ENCODE measurements at places on chromosomes 3 and 15.
A peak's percentile ranks its signal among the peaks of the same experiment; 100 is the strongest.

DNA sequence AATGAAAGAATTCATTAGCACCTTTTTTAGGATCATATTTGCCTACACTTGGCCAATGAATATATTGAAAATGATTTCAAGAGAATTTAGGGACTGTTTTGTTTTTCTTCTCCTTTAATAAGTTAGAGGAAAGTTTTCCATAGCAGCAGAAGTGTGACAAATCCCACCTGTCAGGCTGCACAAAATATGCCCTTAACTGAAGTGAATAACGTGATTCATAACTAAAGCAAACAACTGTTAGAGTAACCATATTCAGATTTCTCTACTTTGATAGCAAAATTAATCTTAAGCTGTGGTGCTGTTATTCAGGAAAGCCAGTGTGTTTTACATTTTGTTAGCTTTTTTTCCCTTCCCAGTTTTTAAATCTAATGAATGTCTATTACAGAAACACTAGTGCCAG, 121.4 kb downstream of the HCN4 start:
- no peak for DNase-seq

DNA sequence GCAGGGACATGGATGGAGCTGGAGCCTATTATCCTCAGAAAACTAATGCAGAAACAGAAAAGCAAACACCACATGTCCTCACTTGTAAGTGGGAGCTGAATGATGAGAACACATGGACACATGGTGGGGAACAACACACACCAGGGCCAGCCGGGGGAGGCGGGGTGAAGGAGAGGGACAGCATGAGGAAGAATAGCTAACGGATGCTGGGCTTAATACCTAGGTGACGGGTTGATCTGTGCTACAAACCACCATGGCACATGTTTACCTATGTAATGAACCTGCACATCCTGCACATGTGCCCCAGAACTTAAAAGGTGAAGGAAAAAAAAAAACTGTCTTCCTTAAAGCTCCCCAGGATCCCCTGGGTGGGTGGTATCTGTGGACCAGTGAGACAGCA, 87.1 kb downstream of the ADAMTS17 start:
- no peak for DNase-seq

GRCh38 chr15:81303244-81304225, 20.4 kb downstream of the STARD5 start:
- DNase-seq: peak; percentile 45

GRCh38 chr3:128521715-128522114, 28.7 kb upstream of the GATA2 start:
- peak; percentile 29 for DNase-seq

GRCh38 chr3:112734736-112735350, 93.9 kb upstream of the CCDC80 start:
- DNase-seq: peak; percentile 85

DNA sequence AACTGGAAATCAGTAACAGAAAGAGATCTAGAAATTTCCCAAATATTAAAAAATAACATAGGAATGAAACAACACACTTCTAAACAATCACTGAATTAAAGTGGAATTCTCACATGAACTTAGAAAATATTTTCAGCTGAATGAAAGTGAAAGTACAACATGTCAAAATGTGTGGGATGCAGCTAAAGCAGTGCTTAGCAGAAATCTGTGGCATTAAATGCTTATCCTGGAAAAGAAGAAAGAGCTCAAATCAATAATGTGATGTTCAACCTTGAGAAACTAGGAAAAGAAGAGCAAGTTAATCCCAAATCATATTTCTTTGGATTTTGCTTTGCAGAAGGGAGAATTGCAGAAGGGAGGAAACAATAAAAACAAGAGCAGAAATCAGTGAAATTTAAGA, 98.2 kb upstream of the NR2E3 start:
- no peak for DNase-seq

- DNase-seq: no peak
Observed at GRCh38 chr3:8352475-8352874, 149.1 kb upstream of the LMCD1 start.

DNA sequence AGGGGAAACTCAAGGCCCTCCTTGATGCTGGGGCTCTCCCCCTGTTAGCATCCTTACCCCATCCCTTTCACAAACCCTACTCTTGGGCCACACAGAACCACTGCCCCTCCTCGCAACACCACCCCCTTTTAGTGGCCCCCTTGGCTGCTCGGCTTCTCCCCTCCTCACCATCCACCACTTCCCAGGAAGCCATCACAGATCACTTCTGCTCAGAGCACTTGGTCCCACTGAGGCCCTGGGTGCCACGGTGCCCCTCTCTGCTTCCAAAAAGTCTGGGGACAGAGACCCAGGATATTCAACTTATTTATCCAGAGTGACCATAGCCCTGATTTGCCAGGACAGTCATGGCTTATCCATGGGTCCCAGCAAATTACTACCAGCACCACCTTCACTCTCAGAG, 2.4 kb downstream of the RHCG start:
- no peak for DNase-seq

GRCh38 chr3:194661374-194661773, 10.6 kb downstream of the LSG1 start:
- no peak for DNase-seq

DNA sequence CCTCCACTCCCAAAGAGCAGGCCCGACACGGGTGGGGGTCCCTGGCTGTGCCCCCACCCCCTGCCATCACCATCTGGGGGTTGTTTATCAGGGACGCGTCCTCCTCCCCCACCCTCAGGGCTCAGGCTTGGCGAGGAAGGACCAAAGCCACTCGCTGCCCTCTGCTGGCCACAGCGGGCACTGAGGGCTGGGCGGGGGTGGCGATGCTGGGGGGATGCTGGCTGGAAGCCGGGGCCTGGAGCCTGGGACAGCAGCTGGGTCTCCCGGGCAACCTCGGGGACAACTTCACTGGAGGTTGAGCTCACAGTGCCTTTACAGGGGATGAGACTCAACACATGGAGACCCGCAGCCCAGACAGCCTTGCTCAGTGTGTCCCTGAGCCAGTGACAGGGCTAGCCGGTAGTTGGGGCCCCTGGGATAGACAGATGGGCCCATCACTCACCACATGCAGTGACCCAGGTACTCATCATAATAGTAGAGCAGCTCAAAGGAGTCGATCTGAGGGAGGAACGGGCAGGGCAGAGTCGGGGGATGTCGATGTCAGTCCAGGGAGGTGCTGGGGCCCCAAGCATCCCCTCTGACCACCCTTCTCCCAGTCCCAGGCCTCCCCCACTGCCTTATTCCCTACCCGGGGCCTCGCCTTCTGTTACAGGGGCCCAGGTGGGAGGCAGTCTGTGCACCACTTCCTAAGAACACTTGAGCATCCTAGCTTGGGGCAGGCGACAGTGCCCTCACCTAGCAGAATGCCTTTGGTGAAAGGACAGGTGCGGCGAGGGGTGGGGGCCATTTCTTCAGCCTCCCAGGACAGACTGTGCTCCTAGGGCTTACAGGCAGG, 5.9 kb upstream of the CALML4 start:
- DNase-seq: peak; percentile 63

GRCh38 chr3:3589715-3590130, 209.5 kb upstream of the LRRN1 start:
- DNase-seq: peak; percentile 95

GRCh38 chr15:59701880-59702279, 12.8 kb upstream of the BNIP2 start:
- no peak for DNase-seq

DNA sequence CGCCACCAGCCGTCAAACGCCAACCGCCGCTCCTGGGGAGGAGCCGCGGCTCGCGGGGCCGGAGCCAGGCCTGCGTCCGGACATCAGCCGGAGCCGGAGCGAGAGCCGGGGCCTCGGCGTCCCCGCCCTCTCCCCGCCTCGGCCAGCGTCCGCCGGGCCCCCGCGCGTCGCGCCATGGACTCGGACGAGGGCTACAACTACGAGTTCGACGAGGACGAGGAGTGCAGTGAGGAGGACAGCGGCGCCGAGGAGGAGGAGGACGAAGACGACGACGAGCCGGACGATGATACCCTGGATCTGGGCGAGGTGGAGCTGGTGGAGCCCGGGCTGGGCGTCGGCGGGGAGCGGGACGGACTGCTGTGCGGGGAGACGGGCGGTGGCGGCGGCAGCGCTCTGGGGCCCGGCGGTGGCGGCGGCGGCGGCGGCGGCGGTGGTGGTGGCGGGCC, 359 bp downstream of the ARIH1 start:
- DNase-seq: no peak

- DNase-seq: no peak
Observed at GRCh38 chr3:160546727-160547126, 18.6 kb downstream of the KPNA4 start.

DNA sequence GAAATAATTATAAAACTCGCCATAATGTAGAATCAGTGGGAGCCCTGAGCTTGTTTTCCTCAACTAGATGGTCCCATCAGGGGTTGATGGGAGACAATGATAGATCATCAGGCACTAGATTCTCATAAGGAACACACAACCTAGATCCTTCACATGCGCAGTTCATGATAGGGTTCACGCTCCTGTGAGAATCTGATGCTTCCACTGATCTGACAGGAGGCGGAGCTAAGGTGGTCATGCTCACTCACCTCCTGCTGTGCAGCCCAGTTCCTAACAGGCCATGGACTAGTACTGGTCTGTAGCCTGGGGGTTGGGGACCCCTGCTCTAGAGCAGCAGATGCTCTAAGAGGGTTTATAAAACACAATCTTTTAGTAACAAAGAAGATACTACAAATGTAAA, 183.6 kb downstream of the ANXA2 start:
- DNase-seq: no peak

DNA sequence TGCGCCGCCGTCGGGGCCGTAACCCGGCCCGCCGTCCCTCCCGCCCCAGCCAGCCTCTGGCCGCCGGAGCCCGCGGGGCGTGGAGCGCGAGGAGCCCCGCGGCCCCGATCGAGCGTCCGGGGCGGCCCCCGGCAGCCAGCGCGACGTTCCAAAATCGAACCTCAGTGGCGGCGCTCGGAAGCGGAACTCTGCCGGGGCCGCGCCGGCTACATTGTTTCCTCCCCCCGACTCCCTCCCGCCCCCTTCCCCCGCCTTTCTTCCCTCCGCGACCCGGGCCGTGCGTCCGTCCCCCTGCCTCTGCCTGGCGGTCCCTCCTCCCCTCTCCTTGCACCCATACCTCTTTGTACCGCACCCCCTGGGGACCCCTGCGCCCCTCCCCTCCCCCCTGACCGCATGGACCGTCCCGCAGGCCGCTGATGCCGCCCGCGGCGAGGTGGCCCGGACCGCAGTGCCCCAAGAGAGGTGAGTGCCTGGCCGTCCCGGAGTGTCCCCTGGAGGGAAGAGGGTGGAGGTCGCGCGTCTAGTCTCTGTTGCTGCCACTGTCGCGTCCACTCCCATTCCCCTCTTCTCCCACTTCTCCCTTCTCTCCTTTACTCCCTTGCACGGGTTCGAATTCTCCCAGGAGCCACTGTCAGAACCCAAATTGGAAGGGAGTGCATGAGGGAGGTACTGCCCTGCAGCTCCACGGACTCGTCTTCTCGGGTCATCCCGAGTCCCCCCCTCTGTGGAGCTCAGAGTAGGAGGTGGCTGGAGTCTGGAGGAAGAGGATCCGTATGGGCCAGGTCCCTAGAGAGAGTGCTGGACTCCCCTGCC, 585 bp downstream of the CSK start:
- DNase-seq: peak; percentile 86

DNA sequence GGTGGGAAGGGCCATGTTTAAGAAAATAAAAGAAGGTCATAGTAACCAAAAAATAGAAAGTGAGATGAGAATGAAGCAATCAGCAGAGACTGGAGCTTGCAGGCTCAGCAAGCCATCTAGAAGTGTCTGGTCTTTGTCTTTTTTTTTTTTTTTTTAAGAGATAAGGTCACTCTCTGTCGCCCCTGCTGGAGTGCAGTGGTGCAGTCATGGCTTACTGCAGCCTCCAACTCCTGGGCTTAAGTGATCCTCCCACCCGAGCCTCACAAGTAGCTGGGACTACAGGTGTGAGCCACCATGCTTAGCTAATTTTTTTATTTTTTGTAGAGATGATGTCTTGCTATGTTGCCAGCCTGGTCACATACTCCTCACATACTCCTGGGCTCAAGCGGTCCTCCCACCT, 36.2 kb downstream of the GXYLT2 start:
- peak; percentile 21 for DNase-seq

DNA sequence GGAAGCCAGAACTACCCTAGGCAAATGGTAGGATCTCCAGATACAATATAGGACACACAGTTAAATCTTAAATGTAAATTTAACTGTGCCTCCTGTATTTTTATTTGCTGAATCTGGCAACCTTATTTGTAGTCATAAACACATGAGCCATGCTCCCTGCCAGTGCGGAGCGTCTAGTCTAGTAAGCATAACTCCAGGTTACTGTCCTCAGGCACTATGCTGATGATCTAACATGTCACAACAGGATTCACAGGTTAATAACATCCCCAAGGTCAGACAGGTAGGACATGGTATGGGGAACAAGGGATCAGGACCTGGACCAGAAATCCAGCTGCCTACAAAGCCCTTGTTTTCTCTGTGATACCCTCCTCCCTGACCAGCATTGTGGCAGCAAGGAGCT, 305.1 kb downstream of the CACNA2D3 start:
- no peak for DNase-seq

- no peak for DNase-seq
Observed at GRCh38 chr15:95868450-95868849, 462.1 kb upstream of the NR2F2 start.

DNA sequence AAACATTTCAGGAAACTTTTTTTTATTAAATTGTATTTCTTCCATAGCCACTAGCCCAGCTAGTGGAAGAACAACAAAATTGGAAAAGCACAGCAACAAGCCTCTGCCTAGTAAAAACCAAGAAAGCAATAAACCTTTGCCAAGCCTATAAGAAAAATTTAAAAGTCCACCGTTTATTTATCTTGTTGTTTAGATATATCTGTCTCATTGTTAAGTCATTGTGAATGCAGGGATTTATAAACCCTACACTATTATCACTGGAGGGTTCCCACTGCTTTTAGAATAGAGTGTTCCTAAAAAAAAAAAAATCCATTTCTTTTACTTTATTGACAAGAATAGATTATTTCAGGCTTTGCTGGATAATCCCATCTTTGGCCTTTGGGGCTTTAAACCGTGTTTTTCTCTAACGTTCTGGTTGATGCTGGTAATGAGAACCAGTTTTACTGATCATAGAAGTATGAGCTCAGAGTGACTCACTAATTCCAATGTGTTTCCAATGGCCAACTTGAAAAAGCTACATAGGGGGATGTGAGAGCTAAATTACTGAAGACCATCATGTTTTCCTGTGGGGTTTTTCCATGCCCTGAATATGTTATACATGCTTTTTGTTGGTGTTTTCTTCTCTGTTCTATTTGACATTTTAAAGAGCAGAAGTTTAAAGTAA, 634.1 kb downstream of the RBMS3 start:
- no peak for DNase-seq

- no peak for DNase-seq
Observed at GRCh38 chr15:90881181-90881977, 2.9 kb upstream of the FES start.

- DNase-seq: no peak
Observed at GRCh38 chr3:131738095-131738494, 235.3 kb upstream of the MRPL3 start.

- no peak for DNase-seq
Observed at GRCh38 chr3:152283492-152284381, 15.0 kb downstream of the MBNL1 start.
